ENCODE measurements at places on chromosomes 3 and 15.

DNA sequence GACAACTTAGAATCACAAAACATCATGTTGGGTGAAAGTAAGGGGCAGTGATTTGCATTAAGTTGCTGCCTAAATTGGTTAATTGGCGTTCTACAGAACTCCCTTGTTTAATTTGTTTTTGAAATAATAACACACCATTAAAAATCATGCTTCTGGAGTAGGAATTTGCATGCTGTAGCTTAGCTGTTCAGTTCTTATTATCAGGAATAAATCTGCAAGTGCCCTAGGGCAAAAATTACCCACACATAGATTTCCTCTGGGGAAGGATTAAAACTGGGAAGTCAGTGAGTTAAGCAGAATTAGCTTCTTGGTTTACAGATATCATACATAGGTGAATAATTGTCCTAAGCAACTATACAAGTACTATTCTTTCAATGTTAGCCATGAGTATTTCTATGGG, 381.6 kb upstream of the NAALADL2 start:
- no peak for DNase-seq

GRCh38 chr15:25179673-25180511, 225.1 kb downstream of the SNRPN start:
- no peak for DNase-seq

DNA sequence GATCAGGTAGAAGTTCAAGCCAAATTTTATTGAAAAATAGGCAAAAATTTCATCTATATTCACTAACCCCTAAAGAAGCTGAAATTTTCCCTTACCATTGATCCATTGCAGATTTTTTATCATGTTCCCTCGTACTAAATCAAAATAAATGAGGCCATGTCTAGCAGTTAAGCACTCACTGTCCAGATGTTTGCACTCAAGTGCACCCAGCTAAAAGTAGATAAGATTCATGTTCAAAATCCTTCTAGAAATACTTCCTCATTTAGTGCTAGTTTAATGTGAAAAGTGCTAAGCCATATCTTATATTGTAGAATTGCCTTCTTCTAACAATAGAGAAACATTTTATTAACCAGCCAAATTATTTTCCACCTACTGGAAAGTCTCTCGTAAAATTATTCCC, 164.7 kb upstream of the UBE2E2 start:
- DNase-seq: no peak

- DNase-seq: no peak
Observed at GRCh38 chr3:170780955-170781354, 89.0 kb downstream of the RPL22L1 start.

DNA sequence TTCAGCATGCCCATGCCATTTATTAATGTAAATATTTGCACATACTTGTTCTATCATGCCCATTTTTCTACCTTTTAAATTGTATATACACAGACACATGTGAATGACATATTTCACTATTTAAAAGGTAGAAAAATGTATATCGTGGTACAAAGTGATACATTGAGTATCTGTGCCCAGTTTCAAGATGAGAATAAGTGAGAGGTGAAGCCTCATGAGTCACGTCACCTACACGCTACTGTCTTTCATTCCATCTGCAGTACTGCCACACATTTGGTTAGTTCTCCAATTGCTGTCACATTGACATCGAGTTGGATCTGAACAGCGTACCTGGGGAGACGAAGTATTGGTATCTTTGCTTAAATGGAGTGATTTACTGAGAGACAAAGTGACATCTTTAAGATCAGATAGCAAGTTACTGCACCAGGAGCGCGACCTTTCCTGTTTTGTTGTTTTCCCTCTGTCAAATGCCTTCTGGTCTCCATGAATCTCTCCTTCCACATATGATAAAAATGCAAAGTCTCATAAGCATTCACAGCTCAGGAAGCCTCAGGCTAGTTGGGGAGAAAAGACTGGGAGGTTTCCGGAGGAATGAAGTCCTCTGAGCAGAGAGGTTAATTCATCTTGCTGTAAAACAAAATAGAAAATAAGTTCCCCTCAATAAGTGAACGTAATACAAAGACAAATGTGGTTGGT, 12.0 kb downstream of the GREM1 start:
- DNase-seq: no peak

DNA sequence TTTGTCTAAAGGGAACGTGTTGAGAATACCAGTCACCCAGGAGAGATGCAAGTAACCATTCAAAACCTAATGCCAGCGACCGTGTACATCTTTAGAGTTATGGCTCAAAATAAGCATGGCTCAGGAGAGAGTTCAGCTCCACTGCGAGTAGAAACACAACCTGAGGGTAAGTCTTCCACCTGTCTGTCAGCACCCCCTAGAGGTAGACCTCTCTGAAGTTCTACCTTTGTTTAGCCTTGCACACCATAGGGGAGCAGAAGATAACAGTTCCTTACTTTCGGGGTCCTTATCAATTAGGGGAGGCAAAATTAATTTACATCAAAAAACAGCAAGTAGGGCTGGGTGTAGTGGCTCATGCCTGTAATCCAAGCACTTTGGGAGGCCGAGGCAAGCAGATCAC, 124.4 kb downstream of the HCN4 start:
- no peak for DNase-seq

- DNase-seq: no peak
Observed at GRCh38 chr3:153866901-153867300, 254.3 kb upstream of the ARHGEF26 start.

DNA sequence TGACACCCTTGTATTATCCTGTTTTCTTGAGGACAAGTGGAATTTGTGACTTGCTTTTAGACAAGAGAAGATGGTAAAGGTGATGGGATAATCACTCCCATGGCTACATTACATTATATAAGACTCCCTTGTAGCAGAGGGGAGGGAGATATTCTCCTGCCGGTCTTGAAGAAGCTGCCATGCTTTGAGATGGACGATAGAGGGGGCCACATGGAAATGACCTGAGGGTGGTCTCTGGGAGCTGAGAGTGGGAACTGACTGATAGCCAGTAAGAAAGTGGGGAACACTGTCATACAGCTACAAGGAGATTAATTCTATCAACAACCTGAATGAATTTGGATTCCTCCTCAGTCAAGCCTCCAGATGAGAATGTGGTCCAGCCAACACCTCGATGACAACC, 540.1 kb downstream of the NTRK3 start:
- no peak for DNase-seq

GRCh38 chr3:1191026-1191425, 98.2 kb downstream of the CNTN6 start:
- no peak for DNase-seq

DNA sequence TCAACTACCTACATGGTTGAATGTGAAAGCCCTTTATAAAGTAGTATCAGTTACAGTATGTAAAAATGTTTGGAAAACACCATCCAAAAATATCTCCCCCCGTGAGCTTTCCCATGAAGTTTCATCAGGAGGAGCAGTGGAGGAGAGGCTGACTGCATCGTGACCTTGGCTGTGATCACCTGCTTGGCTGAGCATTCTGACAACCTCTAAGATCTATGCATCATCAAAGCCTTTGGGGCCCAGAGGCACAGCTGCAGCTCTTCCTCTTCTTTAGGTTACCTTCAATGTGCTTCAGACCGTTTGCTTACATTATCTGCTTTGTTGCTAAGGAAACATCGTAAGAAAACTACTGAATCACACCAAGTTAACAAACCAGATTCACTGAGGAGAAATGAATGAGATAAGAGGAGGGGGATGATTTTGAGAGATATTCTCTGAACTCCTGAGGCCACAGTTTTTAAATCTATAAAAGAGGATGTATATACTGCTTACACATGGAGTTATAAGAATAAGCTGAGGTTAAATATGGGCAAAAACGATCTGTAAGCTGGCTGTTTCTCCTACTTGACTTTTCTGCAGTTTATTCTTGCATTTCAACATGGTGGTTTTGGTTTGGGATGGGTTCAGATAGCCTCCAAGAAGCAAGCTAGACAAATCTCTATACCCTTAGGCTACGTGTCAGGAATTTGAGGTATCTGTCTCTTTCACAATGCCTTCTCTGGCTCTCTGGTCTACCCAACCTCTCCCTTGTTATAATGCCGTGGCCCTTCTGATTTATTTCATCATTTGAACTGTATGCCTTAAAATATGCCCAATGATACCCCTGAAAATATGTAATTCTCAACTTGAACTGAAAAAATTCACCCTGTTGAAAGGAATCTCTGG, 4.0 kb downstream of the GCSAM start:
- DNase-seq: peak; percentile 48

GRCh38 chr3:53028641-53029040, 17.2 kb downstream of the SFMBT1 start:
- no peak for DNase-seq

DNA sequence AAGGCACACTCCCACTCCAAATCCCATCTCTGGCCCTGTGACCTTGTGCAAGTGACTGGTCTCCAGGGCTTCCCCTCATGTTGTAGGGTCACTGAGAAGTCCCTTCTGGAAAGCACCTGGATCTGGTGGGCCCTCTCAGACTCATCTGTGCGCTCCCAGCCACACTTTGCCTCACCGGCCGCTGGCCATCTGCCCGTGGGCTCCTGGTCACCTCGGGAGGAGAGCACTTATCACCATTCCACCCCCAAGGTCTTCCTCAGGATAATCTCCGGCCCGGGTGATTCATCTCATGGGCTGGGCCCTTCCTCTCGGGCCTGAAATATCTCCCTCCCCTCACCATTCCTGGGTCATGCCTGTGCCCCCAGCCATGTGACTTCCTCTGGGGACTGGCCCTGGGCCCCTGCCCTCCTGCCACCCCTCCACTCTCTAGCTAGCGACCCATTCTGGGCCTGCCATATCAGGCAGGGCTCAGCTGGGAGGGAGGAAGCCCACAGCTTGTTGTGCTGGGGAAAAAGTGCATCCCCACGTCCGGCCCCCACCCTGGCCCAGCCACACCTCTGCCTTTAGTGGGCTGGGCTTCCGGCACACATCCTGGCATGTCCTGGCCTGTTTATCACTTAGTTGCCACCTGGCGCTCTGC, 10.6 kb upstream of the WNT7A start:
- DNase-seq: peak; percentile 72

DNA sequence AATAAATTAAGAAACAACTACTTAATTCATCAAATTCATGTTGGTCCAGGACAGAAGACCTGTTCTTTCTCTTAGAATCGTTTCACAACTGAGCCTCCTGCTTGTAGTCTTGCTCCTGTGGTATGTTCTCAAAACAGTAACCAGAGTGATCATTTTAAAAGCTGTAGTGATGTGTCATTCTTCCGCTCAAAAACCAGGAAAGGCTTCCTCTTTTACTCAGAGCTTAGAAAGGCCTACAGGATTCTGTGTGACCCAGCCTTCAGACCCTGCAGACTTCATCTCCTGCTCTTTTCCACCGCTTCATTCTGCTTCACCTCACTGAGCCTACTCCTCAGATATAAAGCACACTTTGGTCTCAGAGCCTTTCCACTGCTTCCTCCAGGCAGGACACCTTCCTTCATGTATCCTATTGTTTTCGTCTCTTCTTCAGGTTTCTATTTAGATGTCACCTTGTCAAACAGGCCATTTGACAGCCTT, 22.7 kb downstream of the ST6GAL1 start:
- DNase-seq: no peak

DNA sequence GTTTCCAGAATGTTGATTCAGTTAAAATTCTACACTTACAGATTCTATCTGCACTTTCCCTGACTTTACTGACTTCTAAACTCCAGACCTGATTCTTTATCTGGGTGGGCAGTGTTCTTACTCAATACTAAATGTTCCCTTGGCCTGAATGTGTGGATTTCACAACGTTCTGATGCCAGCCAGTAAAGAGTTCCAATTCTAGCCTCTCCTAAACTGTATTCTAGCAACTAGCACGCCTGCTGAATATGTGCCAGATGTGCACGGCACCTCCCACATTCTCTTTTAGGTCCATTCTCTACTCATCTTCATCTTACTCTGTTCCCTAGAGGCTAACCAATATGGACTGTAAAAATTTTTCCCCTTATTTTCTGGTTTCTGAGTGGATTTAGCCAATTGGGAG, 479.5 kb upstream of the AGTR1 start:
- no peak for DNase-seq

- no peak for DNase-seq
Observed at GRCh38 chr3:184050217-184050847, 2.5 kb upstream of the HTR3C start.

DNA sequence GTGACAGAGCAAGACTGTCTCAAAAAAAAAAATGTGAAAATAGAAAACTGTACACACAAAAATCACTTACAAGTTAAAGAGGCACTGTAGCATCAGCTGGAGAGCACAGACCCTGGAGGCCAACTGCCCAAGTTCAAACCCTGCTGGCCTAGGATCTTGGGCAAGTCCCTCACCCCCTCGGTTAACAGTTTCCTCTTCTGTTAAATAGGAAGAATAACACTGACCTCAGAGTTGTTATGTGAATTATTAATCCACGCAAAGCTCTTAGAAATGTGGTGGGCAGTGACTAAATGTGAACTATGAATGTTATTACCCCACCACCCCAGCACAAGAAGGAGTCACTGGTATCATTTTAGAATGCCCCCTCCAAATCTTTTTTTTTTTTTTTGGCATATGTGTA, 11.2 kb downstream of the CIB1 start:
- DNase-seq: no peak

DNA sequence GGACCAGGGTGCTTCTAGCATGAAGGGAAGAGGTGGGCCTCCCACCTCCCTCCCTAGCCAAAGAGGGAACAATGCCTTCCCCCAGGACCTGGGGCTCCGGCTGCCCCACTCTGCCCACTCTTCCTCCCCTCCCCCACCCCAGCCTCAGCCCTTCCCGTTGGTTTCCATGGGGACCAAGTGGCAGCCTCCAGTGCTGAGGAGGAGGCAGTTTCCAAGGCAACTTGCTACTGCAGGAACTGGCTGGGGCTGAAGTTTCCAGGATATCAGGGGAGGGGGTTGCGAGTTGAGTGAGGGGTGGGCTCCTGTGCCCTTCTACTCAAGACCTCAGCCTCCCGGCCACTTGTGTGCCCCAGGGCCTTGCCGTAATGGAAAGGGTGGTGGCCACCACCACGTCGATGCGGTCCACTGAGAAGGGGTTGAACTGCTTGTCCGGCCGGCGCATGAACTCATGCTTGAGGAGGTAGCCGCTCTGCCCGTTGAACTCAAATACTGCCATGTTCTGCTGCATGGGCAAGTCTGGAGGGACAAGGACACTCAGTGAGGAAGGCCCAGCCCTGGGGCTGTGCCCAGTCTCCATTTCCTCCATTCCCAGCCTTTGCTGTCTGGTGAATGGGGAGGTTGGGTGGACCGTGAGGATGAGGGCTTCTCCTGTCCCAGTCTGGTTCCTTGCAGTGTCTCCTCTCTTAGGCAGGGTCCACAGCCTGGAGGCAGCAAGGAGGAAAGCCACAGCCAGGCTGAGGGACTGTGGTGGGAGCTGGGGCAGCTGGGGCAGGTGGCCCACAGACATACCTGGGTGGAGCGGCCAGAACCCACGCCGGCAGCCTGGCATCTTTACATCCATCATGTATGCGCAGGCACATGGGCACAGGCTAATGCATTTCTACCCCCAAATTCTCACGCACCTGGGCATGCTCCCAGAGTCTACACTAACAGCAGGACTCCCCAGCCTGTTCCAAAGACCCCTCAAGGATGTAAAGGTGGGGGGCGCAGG, 11.3 kb upstream of the ANKRD63 start:
- DNase-seq: no peak

DNA sequence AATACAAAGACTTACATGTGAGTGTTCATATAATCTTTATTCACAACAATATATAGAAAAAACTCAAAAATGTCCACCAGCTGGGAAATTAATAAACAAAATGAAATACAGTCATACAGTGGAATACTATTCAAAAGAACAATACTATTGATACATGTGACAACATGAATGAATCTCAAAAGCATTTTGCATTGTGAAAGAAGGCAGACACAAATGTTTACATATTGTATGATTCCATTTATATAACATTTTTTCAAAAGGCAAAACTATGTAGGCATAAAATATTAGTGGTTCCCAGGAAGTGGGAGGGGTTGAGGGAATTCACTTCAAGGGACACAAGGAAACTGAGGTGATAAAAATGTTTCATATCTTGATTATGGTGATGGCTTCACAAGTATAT, 303.2 kb downstream of the CTNNB1 start:
- no peak for DNase-seq
